Ascending aorta (tissue), 2 donors: ENCODE measurements at places on chromosomes 2 and 18. TPM values are rescaled to one million over a fixed set of nuclear protein-coding genes. Genes with fewer than 3 reads are reported as not detected.
A peak's percentile ranks its signal among the peaks of the same experiment; 100 is the strongest.

- no peak for DNase-seq
- H3K4me3 ChIP-seq, result no peak overlapping the region
- no peaks in the 10 kb centered on the region for H3K27me3 ChIP-seq
- no peak overlapping the region for H3K27ac ChIP-seq
- no peaks in the 10 kb centered on the region for H3K4me1 ChIP-seq
- H3K36me3 ChIP-seq, result no peaks in the 10 kb centered on the region
Measured at GRCh38 chr2:216987252-216987821, 127.5 kb upstream of the TNP1 start.

DNA sequence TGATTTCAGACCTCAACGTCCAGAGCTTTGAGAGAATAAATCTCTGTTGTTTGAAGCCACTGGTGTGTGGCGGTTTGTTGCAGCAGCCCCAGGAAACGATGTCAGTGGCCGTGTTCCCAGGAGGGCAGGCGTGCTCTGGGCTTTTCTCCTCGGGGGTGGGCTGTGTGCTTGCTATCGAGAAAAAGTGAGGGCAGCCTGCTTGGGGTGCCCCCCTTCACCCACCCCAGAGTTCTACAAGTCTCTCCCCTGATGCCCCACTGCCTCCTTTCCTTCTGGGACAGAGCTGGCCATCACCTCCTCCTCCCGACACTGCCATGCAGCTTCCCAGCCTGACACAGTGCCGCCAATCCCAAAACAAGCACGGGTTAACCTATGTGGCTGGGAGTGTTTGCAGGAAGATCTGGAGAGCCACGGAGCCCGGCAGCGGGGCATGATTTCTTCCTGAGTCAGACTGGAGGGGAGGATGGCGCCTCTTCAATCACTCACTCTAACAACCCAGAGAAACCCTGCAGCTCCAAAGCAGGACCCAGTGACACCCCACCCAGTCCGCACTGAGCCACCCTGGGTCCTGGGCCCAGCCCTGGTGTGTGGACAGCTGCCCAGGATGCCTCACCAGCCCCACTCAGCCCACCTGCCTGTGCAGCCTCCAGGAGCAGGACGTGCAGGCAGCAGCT is 213.7 kb upstream of the RAB6C start:
- no peaks in the 10 kb centered on the region for H3K36me3 ChIP-seq
- DNase-seq, result no peak
- H3K4me3 ChIP-seq, result no peak overlapping the region
- no peaks in the 10 kb centered on the region for H3K27me3 ChIP-seq
- H3K27ac ChIP-seq, result no peak overlapping the region

GRCh38 chr18:63889626-63890025 is 2.1 kb downstream of the SERPINB2 start:
- no peak for DNase-seq
- no peaks in the 10 kb centered on the region for H3K4me1 ChIP-seq
- no peak overlapping the region for H3K27ac ChIP-seq
- H3K4me3 ChIP-seq, result no peak overlapping the region
- no peaks in the 10 kb centered on the region for H3K36me3 ChIP-seq
- no peaks in the 10 kb centered on the region for H3K27me3 ChIP-seq

DNA sequence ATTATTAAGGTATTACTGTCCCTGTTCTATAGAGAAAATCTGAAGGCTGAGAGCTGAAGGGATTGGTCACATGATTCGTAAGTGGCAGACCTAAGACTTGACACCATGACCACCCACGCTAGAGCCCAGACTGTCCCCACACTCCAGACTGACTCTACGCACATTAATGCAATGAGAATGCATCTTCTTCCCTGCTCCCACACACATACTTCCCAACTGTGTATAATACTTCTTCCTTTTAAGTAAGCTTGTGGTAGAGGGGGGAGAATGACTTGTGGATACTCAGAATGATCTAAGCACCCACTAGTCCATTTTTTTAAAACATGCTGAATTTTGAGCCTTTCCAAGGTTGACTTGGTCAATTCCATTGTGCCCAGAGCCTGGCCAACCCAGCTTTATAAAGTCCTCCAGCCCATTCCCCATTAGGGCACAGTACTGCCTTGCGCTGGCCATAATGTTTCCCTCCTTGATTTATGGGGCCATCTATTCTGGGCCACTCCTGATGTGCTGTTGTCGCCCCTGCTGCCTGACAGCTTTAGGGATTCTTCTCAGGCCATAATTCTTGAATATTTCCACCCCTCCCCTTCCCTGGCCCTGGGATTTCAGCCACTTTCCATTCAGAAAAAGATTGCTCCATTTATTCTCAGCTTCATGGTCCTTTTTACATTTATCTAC is 28.7 kb downstream of the ALK start:
- H3K4me3 ChIP-seq, result no peak overlapping the region
- no peaks in the 10 kb centered on the region for H3K27me3 ChIP-seq
- no peaks in the 10 kb centered on the region for H3K4me1 ChIP-seq
- H3K27ac ChIP-seq, result no peak overlapping the region
- H3K36me3 ChIP-seq, result no peaks in the 10 kb centered on the region
- DNase-seq, result no peak

C2orf92 gene
- total RNA-seq, result 4.6 TPM

SLC19A3 gene
- total RNA-seq, result 16.5 TPM

DNA sequence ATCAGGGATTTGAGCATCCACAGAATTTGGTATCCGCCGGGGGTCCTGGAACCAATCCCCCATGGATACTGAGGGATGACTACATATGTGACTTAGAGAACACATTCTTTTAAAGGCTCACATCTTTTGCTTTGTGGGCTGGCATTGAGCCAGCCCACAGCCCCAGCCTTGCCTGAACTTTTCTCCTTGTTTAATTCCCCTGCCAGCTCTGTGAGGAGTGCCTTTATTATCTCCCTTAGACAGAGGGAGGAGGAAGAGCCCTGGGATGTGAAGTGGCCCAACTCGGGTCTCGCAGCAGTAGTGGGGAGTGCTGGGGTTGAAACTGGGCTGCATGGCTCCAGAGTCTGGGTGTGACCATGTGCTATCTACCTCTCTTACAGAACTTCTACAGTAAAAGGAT is 7.6 kb downstream of the TTC39C start:
- DNase-seq, result no peak
- H3K27ac ChIP-seq, result no peak overlapping the region
- H3K27me3 ChIP-seq, result no peaks in the 10 kb centered on the region
- H3K4me1 ChIP-seq, result no peaks in the 10 kb centered on the region

TOGARAM2 gene
- total RNA-seq, result not detected

DNA sequence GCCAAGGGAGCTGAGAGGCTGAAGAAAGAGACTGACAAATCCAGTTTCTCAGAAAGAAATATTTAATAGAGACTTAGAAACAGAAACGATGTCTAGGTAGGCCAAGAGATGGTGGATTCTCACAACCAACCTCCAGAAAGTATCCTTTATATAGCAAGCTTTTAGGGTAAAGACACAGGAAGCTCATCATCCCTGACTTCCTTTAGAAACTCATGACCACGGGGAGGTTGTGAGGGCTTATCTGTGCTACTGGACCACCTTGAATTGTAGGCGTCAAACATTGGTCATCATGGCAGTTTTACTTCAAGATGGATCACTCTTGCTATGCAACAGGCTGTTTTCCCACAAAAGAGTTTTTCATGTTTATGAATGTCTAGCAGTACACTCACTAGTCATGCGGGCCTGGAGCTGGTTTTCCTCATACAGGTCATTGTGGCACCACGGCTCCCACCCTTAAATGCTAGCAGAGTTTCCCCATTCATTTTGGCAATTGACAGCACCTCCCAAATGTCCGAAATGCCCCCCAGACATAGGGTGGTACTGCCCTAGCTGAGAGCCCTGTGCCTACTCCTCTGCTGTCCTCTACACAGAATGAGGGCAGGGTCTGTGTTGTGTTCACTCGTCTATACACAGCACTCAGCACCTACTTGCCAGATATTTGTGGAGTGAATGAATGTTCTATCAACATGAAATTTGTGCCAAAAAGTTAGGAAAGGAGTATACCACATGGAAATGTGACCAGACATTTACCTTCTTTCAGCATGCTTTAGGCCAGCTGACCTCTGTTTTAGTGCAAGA is 89.0 kb downstream of the TMEM247 start:
- H3K27me3 ChIP-seq, result no peaks in the 10 kb centered on the region
- DNase-seq, result no peak
- peak overlapping the region; percentile 73 for H3K27ac ChIP-seq

GRCh38 chr2:32418778-32419177 is 62.0 kb downstream of the BIRC6 start:
- H3K4me3 ChIP-seq, result no peak overlapping the region
- H3K27me3 ChIP-seq, result no peaks in the 10 kb centered on the region
- peaks cover 17% of the 10 kb centered on the region for H3K4me1 ChIP-seq
- no peak for DNase-seq

DNA sequence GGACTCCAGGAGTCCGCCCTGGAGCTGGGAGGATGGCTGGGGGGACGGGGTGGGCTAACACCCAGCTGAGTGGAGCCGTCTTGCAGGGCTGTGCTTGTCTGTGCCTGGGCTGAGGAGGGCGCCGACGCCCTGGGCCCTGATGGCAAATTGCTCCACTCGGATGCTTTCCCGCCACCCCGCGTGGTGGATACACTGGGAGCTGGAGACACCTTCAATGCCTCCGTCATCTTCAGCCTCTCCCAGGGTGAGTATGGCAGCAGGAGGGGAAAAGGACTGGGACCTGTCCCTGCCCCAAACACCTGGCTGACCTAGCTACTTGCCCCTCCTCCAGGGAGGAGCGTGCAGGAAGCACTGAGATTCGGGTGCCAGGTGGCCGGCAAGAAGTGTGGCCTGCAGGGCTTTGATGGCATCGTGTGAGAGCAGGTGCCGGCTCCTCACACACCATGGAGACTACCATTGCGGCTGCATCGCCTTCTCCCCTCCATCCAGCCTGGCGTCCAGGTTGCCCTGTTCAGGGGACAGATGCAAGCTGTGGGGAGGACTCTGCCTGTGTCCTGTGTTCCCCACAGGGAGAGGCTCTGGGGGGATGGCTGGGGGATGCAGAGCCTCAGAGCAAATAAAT is 12.9 kb downstream of the KHK start:
- H3K36me3 ChIP-seq, result no peaks in the 10 kb centered on the region
- peaks cover 10% of the 10 kb centered on the region for H3K4me1 ChIP-seq

GRCh38 chr2:54081574-54081973 is 33.8 kb upstream of the ACYP2 start:
- no peaks in the 10 kb centered on the region for H3K36me3 ChIP-seq
- no peak overlapping the region for H3K27ac ChIP-seq
- H3K4me3 ChIP-seq, result no peak overlapping the region
- no peak for DNase-seq

- no peak overlapping the region for H3K27ac ChIP-seq
- H3K4me1 ChIP-seq, result no peaks in the 10 kb centered on the region
- no peaks in the 10 kb centered on the region for H3K27me3 ChIP-seq
- no peak overlapping the region for H3K4me3 ChIP-seq
Measured at GRCh38 chr2:149423630-149424029, 93.2 kb downstream of the LYPD6 start.

- no peaks in the 10 kb centered on the region for H3K4me1 ChIP-seq
- no peak for DNase-seq
- no peaks in the 10 kb centered on the region for H3K36me3 ChIP-seq
- no peak overlapping the region for H3K27ac ChIP-seq
Measured at GRCh38 chr2:153971855-153972254, 100.1 kb downstream of the GALNT13 start.

- no peaks in the 10 kb centered on the region for H3K4me1 ChIP-seq
- no peak overlapping the region for H3K27ac ChIP-seq
- no peak for DNase-seq
- H3K27me3 ChIP-seq, result no peaks in the 10 kb centered on the region
- H3K4me3 ChIP-seq, result no peak overlapping the region
- no peaks in the 10 kb centered on the region for H3K36me3 ChIP-seq
Measured at GRCh38 chr2:199446996-199447576, 10.7 kb downstream of the SATB2 start.

- no peak overlapping the region for H3K4me3 ChIP-seq
- H3K4me1 ChIP-seq, result no peaks in the 10 kb centered on the region
- H3K27ac ChIP-seq, result no peak overlapping the region
- no peak for DNase-seq
- peaks cover 65% of the 10 kb centered on the region for H3K36me3 ChIP-seq
- H3K27me3 ChIP-seq, result no peaks in the 10 kb centered on the region
Measured at GRCh38 chr2:223886726-223887125, 49.3 kb upstream of the AP1S3 start.

PLEK gene
- total RNA-seq, result 1.5 TPM

GRCh38 chr2:168678153-168678853 is 124.1 kb upstream of the NOSTRIN start:
- H3K27ac ChIP-seq, result no peak overlapping the region
- no peak for DNase-seq
- no peaks in the 10 kb centered on the region for H3K27me3 ChIP-seq
- no peak overlapping the region for H3K4me3 ChIP-seq
- no peaks in the 10 kb centered on the region for H3K4me1 ChIP-seq
- no peaks in the 10 kb centered on the region for H3K36me3 ChIP-seq

CGREF1 gene
- 3.5 TPM for total RNA-seq

DNA sequence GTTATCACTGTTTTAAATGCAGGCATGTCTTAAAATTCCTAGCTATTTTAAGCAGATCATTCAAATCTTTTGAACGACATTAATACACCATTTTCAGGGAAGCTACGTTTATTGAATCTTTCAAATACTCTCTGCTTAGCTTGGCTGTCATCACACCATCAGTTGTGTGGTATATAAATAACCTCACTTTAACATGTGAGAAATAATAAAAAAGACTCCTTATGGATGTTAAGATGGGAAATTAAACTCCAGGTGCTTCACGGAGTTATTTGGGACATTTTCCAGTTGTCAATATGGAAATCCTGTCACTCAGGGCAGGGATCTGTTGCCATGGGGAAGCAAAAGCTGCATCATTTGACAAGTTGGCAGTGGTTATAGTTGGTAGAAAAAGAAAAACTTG is 649.2 kb upstream of the CDH2 start:
- no peak for DNase-seq
- no peak overlapping the region for H3K27ac ChIP-seq
- no peak overlapping the region for H3K4me3 ChIP-seq
- H3K27me3 ChIP-seq, result no peaks in the 10 kb centered on the region
- H3K4me1 ChIP-seq, result no peaks in the 10 kb centered on the region

- H3K4me3 ChIP-seq, result no peak overlapping the region
- no peaks in the 10 kb centered on the region for H3K27me3 ChIP-seq
- DNase-seq, result no peak
- H3K4me1 ChIP-seq, result no peaks in the 10 kb centered on the region
- no peak overlapping the region for H3K27ac ChIP-seq
- H3K36me3 ChIP-seq, result no peaks in the 10 kb centered on the region
Measured at GRCh38 chr2:160694631-160695030, 201.0 kb upstream of the RBMS1 start.

ITGA4 gene
- 6.6 TPM for total RNA-seq

SGO2 gene
- total RNA-seq, result 0.96 TPM

GRCh38 chr18:57581301-57581934 is 5.1 kb downstream of the FECH start:
- H3K36me3 ChIP-seq, result peaks cover 16% of the 10 kb centered on the region
- no peak overlapping the region for H3K27ac ChIP-seq
- H3K27me3 ChIP-seq, result no peaks in the 10 kb centered on the region
